ENCODE measurements at places on chromosomes 7 and 10.
A peak's percentile ranks its signal among the peaks of the same experiment; 100 is the strongest.

DNA sequence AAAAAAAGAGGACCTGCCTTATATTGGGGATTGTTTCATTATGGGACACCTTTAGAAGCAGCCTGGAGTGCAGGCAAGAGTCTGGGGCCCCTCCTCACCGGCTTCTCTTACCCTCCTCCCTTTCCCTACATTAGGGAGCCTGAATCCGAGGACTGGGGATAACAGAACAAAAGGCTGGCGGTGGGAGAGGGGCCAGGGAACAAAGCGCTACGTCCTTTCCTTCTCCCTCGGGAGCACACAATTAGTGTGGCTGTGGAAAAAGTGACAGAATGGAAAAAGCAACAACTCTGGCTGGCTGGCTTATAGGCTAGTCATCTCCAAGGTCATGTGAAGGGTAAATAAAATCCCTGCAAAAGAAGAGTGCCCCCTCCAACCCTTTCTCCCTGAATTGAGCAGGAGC, 74.7 kb downstream of the LSM5 start:
- no peak for DNase-seq

GRCh38 chr10:92573091-92573797, 649 bp downstream of the IDE start:
- DNase-seq, result peak; percentile 41

GRCh38 chr7:69782917-69783684, 184.8 kb downstream of the AUTS2 start:
- DNase-seq, result no peak

DNA sequence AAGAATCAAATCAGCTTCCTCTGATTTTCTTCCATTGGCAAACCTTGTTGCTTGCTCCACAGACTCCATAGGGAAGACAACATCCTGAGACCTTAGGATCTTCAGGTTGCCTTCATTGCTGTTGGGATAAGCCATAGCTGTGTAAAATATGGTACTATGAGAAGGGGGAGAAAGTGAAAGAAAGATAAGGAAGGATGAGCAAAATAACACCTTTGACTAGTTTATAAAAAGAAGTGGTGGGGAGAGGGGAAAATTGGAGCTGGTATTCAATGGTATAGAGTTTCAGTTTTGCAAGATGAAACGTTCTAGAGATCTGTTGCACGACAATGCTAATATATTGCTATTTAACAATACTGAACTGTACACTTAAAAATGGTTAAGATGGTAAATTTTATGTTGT, 180.4 kb upstream of the PHYHIPL start:
- DNase-seq, result no peak

DNA sequence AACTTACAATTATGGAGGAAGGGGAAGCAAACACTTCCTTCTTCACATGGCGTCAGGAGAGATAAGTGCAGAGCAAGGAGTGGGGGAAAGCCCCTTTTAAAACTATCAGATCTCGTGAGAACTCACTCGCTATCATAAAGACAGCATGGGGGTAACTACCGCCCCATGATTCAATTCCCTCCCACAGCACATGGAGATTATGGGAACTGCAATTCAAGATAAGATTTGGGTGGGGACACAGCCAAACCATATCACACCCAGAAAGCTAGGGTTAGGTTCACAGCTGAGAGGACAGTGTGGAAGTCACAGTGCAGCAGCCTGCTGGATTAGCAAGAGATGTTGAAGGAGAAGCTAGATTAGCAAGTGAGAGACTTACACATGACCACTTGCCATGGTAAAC, 81.6 kb downstream of the CRTAC1 start:
- no peak for DNase-seq

DNA sequence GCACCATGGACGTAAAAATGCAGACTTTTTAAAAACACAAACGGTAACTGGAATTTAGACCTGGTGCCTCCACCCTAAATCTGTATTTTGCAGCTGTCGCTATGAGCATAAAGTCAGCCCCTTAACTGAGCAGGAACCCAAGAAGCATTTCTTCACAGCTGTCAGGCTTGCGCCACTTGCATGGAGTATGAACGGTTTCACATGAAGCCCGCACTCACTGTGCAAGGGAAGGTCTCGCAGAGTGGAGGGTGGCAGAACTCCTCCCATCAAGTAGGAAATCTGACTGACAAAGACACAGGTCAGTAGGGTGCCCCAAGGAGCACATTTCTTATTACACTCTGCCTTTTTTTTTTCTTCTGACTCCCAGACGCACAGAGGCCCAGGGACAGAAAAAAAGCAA, 58.5 kb downstream of the ELMO1 start:
- DNase-seq, result no peak

DNA sequence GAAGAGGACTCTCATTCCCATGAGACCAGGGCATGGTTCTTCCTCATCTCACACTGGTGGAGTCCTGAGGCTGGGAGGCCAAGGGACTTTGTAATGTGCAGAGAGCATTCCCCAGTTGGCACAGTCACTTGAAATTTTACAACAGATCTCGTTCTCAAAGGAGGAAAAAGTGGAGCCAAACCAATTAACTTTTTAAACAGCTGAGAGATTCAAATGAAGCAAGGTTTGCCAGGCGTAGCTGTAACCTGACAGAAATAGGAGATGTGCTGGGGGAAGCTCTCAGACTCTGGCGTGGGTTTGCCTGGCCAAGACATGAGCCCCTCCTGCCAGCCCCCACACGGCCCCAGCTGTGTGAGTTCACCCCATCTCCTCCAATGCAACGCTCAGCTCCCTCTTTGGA, 12.0 kb upstream of the CPXM2 start:
- no peak for DNase-seq

GRCh38 chr7:9029681-9030530, 596.5 kb downstream of the NXPH1 start:
- no peak for DNase-seq

GRCh38 chr7:65477326-65477725, 103.7 kb downstream of the ZNF92 start:
- no peak for DNase-seq

- DNase-seq, result no peak
Observed at GRCh38 chr7:27842851-27843250, 102.9 kb downstream of the TAX1BP1 start.

GRCh38 chr7:27124096-27124901, 6.3 kb downstream of the HOXA4 start:
- DNase-seq, result no peak

GRCh38 chr7:94374721-94375566, 19.8 kb upstream of the COL1A2 start:
- no peak for DNase-seq

- DNase-seq, result no peak
Observed at GRCh38 chr7:123709525-123709924, 39.3 kb downstream of the WASL start.

DNA sequence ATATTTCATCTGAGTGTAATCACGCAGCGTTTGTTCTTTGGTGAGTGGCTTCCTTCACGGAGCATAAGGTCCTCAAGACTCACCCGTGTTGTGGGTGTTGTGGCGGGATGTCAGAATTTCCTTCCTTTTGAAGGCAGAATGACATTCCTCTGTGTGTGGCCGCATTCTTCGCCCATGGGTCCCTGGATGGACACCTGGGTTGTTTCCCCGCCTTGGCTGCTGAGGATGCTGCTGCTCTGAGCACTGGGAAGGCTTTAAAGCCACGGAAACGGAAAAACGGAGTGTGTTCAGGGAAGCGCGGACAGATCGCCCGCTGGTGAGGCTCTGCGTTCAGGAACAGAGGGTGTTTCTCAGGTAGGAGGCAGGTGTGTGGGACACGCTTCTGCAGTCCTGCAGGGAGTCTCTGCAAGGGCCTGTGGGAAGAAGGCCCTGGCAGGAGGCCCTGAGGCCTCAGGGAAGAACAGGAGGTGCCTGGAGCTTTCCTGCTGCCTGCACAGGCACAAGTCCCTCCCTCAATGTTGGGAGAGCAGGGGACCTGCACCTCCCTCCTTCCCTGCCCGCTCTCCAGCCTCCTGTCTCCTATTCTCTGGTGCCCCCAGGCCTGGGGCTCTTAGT, 35.7 kb upstream of the SHH start:
- no peak for DNase-seq

- no peak for DNase-seq
Observed at GRCh38 chr7:132187869-132188789, 388.1 kb downstream of the PLXNA4 start.

GRCh38 chr7:143454091-143454680, 10.9 kb downstream of the TAS2R60 start:
- no peak for DNase-seq

- DNase-seq, result no peak
Observed at GRCh38 chr10:78211561-78212051, 177.9 kb downstream of the RPS24 start.

DNA sequence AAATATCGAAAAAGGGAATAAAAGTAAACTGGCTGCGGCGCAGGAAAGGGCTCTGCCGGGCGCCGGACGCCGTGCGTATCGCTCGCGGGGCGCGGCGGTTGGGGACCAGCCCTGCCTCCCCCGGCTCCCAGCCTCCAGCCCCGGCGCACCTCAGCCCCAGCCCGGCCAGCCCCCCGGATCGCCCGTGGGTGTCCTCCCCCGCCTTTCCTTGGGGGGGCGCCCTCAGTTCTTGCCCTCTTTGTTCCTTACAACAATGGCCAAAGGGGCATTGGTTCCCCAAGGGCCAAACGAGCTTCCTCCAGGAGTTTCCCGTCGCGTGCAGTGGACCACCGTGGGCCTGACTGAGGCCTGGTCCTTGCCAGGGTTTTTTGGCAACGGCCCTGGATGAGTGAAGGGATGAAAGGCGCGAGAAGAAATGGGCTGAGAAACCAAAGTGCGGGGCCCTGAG, 1.2 kb downstream of the MACROH2A2 start:
- DNase-seq, result no peak

GRCh38 chr10:11017570-11018431, at the start of gene CELF2:
Gene CELF2 (plus strand): TSS chr10:11017872. CDS start chr10:11018090, 218 bp downstream.
- DNase-seq, result peak; percentile 32

DNA sequence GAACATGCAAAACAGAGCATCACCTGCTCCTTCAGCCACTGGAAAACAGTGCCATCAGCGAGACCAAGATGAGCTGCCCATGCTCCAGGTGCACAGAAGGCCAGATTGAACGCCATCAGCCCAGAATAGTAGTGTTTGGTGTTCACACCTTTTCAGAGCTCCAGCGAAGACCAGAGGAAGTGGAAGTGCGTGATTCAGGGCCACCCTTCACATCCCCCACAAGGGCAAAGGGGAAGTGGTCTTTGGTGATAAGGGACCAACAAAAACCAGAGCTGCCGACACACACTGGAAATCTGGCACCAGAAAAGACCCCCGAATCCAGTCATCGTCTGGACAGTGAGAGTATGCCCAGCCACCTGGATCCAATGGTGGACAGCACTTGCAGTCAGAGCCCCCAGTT, 29.5 kb upstream of the TMEM72 start:
- no peak for DNase-seq

DNA sequence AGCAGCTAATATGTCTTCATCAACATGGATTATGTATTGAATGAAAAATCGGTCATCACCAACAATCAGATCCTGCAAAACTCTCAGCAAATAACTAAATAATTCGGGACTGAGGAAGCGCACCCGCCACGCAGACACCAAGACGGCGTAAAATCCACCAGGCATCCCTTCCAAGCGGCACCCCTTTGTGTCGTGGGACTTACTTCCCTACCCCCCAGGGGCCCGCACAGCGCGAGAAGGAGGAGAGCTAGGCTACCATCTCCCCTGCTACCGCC, 721 bp downstream of the ARL3 start:
- no peak for DNase-seq

GRCh38 chr10:117364110-117364960, 10.9 kb downstream of the PDZD8 start:
- DNase-seq, result no peak

GRCh38 chr7:40909346-40909980, 774.7 kb downstream of the SUGCT start:
- DNase-seq, result no peak

- DNase-seq, result no peak
Observed at GRCh38 chr7:2515424-2516193, 4.0 kb upstream of the LFNG start.

- DNase-seq, result no peak
Observed at GRCh38 chr10:96858706-96859050, 26.6 kb downstream of the LCOR start.

- DNase-seq, result no peak
Observed at GRCh38 chr7:136877990-136878389, 9.5 kb downstream of the CHRM2 start.

DNA sequence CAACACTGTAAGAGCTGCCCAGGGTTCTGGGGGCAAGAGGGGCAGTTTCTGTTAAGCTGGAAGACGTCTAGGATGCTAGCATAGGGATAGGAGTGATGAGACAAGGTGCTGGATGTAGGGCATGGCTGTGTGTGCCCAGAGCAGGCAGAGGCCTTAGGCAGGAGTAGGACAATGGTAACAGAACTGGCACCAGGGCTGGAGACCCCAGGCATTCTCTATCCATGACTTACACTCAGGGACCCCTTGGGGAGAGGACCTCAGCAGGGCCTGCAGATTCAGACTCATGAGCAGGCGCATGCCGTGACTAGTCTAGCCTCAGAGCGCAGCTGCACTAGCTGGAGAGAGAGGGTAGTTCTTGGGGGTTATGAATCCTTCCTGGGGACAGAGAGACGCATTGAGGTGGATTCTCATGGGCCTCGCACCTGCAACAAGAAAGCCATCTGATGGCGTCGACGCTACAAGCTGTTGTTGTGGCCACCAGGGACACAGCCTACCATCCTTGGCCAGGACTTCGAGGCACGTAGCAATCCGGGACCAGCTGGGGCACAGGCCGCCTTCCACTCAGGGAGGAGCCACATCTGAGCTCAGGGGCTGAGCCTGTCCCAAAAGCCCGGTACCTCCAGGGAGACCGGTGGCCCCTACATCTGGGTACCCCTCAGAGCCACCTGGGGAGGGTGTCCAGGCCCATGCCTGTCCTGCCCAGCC, 474.1 kb downstream of the PTPRN2 start:
- no peak for DNase-seq

DNA sequence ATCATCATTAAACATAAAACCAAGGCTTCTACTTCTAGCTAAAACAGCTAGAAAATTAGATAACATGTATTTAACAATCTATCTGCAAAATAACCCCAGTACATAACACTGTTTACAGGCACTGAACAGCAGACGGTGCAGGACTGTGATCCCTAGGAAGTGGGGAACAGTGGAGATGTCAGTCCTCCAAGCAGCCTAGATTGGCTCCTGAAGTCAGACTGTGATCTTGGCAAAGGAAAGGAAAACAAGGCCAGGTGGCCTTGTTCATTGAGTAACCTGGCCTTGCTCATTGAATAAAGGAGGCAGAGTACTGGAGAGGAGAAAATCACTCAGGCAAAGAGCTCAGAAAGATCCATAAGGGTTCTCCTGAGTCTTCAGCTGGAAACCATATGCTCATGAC, 77.7 kb upstream of the DIP2C start:
- no peak for DNase-seq

- DNase-seq, result no peak
Observed at GRCh38 chr10:97136756-97137155, 49.0 kb downstream of the SLIT1 start.

Data from activated CD4-positive, alpha-beta T cell treated with anti-CD3 and anti-CD28 coated beads, Interleukin-2, amount 50 U/mL, for 16 hours (primary cell).